ENCODE measurements at places on chromosomes 4 and X.
A peak's percentile ranks its signal among the peaks of the same experiment; 100 is the strongest.

- no peak for DNase-seq
These were observed 2.3 kb downstream of the FRMPD3 start for GRCh38 chrX:107451731-107452130.

- DNase-seq, result no peak
These were observed 23.8 kb downstream of the ENPP6 start for GRCh38 chr4:184193556-184194525.

DNA sequence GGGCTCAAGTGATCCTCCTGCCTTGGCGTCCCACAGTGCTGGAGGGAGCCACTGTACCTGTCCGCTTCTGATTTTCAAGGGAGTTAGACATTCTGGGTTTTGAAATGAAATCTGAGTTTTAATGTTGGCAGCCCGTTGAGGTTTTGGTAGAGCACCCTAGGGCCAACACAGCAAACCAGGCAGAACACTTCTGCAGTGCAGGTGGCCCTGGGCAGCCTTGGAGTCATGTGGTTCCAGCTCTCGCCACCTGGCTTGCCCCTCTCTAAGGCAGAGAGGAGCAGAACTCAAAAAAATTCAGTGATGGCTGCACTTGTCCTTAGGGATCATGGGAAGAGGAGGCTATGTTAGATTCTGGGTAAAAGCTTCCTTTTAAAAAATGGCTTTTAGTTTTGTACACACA lies 74.9 kb downstream of the CLDN34 start:
- no peak for DNase-seq

DNA sequence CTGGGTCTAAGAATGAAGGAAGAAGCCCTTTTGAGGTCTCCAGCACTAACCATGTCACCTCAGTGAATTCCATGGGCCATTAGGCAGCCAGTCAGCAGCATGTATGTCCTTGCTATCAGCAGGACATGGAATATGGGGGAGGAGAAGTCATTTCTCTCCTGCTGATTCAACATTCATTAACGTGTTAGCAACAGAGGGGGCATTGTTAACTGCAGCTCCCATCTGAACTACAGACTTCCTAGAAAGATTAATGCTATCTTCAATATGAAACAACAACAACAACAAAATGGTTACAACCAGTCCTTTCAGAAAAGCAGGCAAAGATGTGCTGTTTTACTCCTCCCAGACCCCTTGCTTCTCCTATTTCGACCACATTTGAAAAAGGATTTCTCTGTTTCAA lies 120.4 kb upstream of the SLC34A2 start:
- no peak for DNase-seq

GRCh38 chr4:6338175-6338950 lies 68.7 kb downstream of the WFS1 start:
- no peak for DNase-seq

- DNase-seq, result peak; percentile 17
These were observed 333.8 kb downstream of the C4orf33 start for GRCh38 chr4:129429581-129430320.

DNA sequence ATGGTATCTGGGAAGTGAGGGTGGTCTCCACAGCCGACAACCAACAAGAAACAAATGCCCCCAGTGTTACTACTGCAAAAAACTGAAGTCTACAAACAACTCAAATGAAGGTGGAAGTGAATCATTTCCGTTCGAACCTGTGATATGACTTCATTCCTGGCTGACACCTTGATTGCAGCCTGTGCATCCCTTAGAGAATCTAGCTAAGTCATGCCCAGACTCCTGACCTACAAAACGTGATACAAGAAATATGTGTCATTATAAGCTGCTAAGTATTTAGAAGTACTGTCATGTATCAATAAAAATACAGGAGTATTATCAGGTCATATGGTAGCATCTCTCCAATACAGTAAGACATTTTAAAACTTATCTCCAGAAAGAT lies 959.7 kb upstream of the LCORL start:
- DNase-seq, result peak; percentile 56

DNA sequence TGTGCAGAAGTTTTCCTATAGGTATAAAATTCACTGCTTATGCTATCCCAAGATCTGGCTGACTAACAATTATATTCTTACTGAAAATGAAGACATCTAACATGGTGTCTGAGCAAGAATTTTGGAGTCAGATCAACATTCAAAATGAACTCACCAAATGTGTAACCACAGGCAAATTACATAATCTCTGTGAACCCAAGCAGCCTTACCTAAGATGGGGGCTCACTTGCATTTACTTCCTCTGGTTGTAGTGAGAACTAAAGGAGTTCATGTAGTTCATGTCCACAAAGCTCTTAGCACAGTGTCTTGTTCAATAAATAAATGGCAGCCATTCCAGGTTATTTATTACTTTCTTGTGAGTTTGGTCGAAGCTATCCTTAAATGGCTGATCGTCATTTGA lies 163.9 kb upstream of the LCORL start:
- DNase-seq, result no peak

- no peak for DNase-seq
These were observed 6.9 kb downstream of the CLCN3 start for GRCh38 chr4:169627307-169627706.

DNA sequence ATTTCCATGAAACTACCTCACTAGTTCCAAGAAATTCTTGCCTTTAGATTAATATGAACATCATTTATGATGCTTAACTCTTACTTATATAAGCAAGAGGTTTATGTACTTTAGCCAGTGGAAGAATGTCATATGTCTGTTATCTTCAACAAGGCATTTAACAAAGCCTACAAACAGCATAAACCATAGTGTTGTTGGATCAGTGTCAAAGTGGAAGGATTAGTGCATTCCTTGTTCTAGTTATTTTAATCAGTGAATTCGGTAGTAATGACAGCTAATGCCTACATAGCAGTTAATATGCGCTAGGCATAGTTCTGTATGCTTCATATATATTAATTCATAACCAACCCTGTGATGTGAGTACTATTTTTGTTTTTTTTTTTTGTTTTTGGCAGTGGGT lies 3.1 kb downstream of the PI4K2B start:
- DNase-seq, result no peak

GRCh38 chr4:99275885-99276284 lies 14.9 kb downstream of the ADH1A start:
- no peak for DNase-seq

- no peak for DNase-seq
These were observed 72.6 kb upstream of the NKX1-1 start for GRCh38 chr4:1478766-1479355.

- no peak for DNase-seq
These were observed 758.5 kb downstream of the ADGRL3 start for GRCh38 chr4:61958591-61958990.

- no peak for DNase-seq
These were observed 181.4 kb downstream of the RPA4 start for GRCh38 chrX:97065066-97065465.

- no peak for DNase-seq
These were observed 105.2 kb upstream of the ADRA2C start for GRCh38 chr4:3660928-3661515.

- no peak for DNase-seq
These were observed 36.6 kb downstream of the CCNG2 start for GRCh38 chr4:77193511-77194102.

DNA sequence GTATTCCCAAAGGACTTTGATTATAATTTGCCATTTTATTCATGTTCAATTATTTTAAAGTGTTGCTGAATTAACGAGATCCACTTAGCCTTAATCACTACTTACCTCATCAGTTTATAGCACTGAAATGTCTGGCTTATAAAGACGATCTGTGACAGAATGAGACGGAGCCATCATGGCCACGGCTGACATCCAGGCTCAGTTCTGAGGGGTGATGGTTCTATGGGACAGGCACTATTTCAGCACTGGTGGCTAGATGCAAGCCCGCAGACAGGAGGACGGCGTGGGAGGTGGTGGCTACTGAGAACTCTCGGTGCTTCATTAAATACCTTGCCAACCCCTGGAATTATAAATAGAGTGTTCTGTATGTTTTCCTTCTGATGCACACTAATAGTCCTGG lies 1084.2 kb upstream of the TENM3 start:
- DNase-seq, result no peak

GRCh38 chrX:16845686-16846085 lies 24.5 kb downstream of the RBBP7 start:
- DNase-seq, result no peak

- DNase-seq, result no peak
These were observed 105.3 kb upstream of the SPRY1 start for GRCh38 chr4:123291329-123291728.

DNA sequence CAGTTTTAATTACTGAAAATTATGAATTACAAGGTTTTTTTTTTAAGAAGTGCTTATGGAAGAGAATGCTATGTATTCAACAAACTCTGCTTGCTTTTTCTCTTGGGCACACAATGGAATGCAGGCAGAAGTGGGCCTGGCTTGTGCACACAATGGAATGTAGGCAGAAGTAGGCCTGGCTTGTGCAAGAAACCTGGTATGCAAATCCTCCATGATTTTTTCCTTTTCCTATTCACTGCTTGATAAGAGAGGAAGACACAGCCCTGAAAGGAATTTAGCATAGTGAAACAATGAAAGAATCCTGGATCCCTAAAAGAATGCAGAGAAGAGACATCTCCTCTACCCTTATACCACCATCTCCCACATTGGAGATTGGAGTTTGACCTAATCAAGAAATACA lies 138.4 kb downstream of the COL25A1 start:
- peak; percentile 6 for DNase-seq

DNA sequence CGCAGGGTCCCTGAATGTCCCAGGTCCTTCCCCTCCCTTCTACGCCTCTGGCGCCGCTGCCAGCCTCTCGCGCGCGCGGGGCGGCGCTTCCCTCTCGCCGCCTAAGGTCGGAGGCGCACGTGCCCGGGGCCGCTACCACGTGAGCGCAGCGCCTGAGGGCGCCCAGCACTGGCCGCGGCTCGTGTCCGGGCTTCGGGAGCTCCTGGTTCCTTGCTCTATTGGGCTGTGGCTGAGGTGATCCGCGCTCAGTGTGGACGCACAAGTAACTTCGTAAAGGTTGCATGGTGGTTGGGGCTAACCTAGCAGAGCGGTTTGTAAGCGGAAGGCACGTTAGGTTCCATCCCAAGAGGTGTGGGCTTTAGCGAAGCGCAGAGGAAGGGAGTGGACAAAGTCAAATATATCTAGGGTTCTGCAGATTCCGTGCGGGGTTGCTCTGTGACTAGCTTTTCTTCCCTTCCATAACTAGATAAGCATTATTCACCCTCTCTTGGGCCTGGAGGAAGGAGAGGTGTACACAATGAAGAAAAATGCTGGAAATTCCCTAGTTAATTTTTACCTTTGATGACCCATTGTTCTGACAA lies 1.8 kb downstream of the TLL1 start:
- peak; percentile 7 for DNase-seq

- peak; percentile 25 for DNase-seq
These were observed 7.3 kb upstream of the BRWD3 start for GRCh38 chrX:80817002-80817401.

GRCh38 chrX:135505351-135505750 lies 15.1 kb upstream of the INTS6L start:
- peak; percentile 68 for DNase-seq

GRCh38 chr4:94724016-94724790 lies 33.6 kb upstream of the BMPR1B start:
- no peak for DNase-seq

- no peak for DNase-seq
These were observed 57.0 kb downstream of the DCLK2 start for GRCh38 chr4:150135134-150135772.

GRCh38 chr4:123262080-123262479 lies 134.5 kb upstream of the SPRY1 start:
- no peak for DNase-seq

DNA sequence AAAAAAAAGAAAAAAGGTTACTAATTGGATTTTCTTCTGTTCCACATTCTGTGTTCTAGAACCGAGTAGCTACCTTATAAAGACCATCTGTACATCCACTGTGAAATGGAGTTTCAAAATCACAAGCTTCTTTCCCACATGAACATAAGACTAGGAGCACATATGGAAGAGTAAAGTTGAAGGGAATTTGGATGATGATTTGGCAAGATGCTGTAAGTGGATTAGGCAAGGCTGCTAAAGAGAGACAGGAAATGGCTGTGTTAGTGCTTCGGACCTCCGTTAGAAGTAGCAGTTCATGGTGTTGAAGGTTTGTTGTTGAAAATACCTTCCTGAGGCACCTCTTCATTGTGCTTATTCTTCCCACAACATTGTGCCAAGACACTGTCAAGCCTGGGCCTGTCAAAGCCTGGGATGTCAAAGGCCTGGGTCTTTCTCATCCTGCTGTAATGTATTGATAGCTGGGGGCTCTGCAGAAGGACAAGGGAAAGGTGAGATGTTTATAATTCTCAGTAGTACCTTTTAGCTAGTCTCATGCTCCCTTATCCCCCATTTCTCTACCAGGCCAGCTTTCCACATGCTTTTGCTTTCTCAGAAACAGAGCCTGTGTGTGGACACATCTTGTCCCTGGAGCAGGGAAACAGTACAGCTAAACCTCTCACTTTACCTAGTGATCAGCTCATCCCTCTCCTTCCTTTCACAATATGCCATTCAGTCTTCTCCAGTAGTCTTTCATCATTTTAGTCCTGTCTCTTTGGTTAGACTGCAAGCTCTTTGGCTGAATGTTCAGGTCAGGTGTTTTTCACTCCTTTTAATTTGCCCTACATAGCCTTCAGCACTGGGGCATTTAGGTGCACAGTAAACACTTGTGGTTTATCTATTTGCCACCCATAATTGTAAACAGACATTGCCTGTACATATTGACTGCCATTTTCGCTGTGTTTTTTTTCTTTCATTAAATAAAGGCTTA lies 37.9 kb upstream of the CYP2U1 start:
- DNase-seq, result peak; percentile 74

DNA sequence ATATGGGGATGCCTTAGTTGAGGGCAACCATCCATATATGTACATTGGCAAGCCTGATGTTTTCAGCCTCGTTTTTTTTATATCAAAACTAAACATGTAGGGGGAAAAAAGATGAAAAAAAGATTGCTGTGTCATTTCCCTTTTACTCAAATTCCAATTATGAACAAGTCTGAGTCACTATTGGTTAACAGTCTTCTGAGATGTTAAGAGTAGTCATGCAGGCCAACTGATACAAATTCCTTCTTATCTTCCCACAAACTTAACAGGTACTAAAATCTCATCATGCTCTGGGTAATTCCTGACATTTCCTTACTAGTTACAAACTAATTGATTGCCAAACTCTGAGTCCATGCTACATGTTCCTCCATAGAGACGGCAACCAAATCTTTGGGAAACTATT lies 222.1 kb downstream of the FRMPD4 start:
- DNase-seq, result peak; percentile 88

DNA sequence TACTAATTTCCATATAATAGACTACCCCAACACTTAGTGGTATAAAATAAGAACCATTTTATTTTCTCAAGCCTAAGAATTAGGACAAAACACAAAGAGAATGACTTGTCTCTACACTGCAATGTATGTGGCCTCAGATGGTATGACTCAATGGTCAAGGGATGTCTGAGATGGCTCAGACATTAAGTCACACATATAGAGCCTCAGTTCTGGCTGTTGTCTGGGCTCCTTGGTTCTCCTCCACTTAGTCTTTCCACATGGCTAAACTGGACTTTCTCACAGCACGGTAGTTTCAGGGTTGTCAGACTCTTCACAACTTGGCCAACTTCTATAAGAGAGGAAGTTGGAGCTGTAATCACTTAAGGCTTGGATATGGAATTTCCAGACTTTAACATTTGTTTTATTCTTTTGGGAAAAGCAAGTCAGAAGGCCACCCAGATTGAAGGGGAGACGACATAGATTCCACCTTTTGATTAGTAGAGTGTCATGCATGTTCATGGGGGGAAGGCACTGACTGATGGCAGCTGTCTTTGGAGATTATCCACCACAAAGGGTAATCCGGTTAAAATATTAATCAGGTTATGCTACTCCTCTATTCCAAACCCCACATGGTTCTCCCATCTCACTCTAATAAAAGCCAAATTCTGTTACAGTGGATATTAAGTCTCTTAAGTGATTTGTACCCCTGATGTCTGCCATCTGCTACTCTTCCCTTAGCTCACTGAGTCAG lies 9.4 kb downstream of the IL15 start:
- peak; percentile 88 for DNase-seq
